Calu3 (cell line): ENCODE measurements at places on chromosomes 12 and 14.

DNA sequence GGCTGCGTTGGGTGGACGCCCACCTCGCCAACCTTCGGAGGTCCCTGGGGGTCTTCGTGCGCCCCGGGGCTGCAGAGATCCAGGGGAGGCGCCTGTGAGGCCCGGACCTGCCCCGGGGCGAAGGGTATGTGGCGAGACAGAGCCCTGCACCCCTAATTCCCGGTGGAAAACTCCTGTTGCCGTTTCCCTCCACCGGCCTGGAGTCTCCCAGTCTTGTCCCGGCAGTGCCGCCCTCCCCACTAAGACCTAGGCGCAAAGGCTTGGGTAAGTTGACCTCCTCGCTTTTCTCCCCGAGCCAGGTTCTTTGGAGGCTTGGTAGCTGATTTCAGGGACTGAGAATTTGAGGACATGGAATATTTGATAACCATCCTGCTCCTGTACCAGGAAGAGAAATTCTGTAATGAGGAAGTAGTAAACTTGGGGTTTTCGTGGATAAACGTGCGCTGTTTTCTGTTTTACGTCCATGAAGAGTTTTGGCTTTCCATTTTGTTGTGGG, 530 bp downstream of the APAF1 start:
- peaks cover 41% of the 10 kb centered on the region for H3K36me3 ChIP-seq
- H3K4me1 ChIP-seq = peaks cover 6% of the 10 kb centered on the region
- H3K27ac ChIP-seq = peak overlapping the region; percentile 80
- DNase-seq = peak; percentile 40
- peak overlapping the region; percentile 97 for H3K4me3 ChIP-seq

- H3K27ac ChIP-seq = peak overlapping the region; percentile 83
- DNase-seq = peak; percentile 2
- peak overlapping the region; percentile 92 for H3K4me3 ChIP-seq
- H3K27me3 ChIP-seq = no peaks in the 10 kb centered on the region
Observed at GRCh38 chr12:88141425-88141773, 489 bp downstream of the CEP290 start.

DNA sequence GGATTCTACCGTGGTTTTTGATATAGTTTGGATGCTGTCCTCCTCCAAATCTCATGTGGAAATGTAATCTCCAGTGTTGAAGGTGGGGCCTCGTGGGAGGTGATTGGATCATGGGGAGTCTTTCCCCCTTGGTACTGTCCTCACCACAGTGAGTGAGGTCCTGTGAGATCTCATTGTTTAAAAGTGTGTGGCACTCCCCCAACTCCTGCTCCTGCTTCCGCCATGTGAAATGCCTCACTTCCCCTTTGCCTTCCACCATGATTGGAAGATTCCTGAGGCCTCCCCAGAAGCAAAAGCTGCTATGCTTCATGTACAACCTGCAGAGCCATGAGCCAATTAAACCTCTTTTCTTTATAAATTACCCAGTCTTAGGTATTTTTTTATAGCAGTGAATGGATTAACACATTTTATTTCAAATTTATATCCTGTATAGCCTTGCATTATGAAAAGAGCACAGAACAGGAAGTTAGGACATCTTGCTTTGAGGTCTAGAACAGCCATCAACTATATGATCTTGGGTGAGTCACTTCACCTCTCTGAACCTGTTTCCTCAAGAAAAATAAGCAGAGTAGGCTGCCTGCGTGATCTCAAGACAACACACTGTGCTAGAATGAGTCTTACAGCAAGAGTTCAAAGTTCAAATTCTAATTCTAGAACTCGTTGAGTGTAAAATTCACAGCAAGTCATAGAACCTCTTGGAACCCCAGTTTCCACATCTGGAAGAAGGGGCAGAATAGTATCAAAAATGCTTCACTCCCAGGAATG, 160.9 kb upstream of the EEA1 start:
- H3K27me3 ChIP-seq = no peaks in the 10 kb centered on the region
- peak; percentile 43 for DNase-seq
- H3K4me3 ChIP-seq = no peak overlapping the region
- H3K27ac ChIP-seq = peak overlapping the region; percentile 85
- H3K36me3 ChIP-seq = peaks cover 4% of the 10 kb centered on the region

DNA sequence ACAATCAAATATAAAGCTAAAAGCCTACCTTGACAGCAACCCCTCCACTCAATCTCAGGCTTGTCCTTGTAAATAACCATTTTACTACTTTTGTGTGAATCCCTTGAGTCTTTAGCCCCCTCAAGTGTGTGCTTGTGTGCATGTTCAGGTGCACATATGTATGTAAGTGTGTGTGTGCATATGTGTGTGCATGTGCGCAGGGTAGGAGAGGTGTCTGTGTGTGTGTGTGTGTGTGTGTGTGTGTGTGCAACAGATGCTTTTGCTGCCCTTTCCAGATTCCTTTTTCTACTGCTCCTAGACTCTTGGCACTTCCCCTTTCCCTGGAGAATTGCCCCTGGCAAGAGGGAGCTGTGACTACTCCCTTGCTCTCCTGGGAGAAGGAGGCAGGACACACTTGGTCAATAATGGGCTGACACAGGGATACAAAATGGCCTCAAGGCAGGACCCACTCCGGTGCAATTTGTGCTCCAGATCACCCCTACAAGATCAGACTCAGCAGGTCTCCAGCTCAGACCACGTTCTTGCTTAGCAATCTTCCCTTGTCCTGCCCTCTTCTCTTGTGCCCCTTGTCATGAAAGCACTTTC, 73.4 kb downstream of the IFNG start:
- DNase-seq = no peak
- no peaks in the 10 kb centered on the region for H3K36me3 ChIP-seq
- peaks cover 56% of the 10 kb centered on the region for H3K27me3 ChIP-seq
- H3K4me1 ChIP-seq = no peaks in the 10 kb centered on the region
- no peak overlapping the region for H3K27ac ChIP-seq

DNA sequence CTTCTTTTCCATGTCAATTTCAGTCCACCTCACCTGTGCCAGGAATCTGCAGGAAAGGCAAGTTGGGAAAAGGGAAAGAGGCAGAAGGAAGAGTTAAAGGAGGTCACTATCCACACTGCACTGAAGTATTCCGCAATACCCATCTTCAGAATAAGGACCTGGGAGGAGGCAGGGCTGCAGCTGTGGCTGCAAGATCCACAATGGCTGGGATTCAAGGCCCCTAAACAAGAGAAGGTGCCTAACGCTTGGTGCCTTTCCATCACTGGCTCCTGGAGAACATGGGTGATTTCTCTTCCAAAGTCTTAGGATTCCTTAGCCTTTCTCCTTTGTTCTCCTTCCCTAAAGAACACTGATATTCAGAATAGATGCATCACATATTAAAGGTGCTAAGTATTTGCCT, 204.0 kb downstream of the GRIN2B start:
- H3K36me3 ChIP-seq = no peaks in the 10 kb centered on the region
- no peak overlapping the region for H3K27ac ChIP-seq
- H3K27me3 ChIP-seq = peaks cover 80% of the 10 kb centered on the region
- no peak overlapping the region for H3K4me3 ChIP-seq
- H3K4me1 ChIP-seq = no peaks in the 10 kb centered on the region

DNA sequence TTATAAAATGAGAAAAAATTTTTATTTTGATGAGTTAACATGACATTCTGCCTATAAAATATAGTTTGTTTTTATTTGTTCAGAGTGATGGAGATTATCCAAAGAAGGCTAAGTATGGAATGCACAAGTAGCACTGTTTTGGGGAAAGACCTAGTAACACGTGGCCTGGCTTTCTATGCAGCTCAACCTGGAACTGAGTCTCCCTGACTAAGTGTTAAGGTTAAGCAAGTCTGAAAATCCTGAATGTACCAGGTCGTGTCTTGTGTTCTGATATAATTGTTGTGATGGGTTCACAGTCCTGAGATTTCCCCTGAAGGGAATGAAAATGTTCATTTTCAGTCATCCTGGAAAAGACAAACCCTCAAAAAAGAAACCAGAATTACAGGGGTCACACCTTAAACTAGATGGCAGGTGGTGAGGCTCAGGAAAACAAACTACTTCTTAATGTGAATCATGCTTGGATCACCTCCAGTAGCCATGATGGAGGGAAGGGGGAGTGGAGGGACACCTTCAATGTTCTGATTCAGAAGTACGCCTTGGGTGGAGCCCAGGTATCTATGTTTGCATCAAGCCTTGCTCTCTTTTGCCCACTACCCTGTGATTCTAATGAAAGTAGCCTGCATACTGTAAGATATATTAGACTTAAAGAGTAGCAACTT, 236.8 kb downstream of the ALX1 start:
- H3K4me1 ChIP-seq = no peaks in the 10 kb centered on the region
- no peaks in the 10 kb centered on the region for H3K36me3 ChIP-seq
- no peaks in the 10 kb centered on the region for H3K27me3 ChIP-seq

DNA sequence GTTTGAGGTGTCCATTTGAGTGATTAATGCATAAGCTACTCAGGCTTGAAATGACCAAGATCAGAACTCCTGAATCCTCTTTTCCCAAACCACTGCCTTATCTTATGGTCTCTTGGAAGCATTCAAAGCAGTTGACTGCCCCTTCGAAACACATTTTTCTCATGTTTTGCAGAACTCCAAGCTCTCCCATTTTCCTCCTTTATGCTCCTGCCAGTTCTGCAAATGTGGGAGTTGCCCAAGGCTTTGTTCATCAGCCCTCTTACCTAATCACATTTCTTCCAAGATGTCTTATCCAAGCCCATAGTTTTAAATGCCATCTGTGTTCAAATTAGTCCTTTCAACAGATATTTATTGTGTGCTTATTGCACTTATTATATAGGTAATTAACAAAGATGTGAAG, 1.8 kb upstream of the DNAAF2 start:
- H3K27me3 ChIP-seq = no peaks in the 10 kb centered on the region
- peaks cover 23% of the 10 kb centered on the region for H3K4me1 ChIP-seq
- H3K4me3 ChIP-seq = peak overlapping the region; percentile 97
- peaks cover 77% of the 10 kb centered on the region for H3K36me3 ChIP-seq
- peak overlapping the region; percentile 100 for H3K27ac ChIP-seq
